Activated CD4-positive, alpha-beta memory T cell treated with anti-CD3 and anti-CD28 coated beads for 36 hours (primary cell): ENCODE measurements at places on chromosomes 2 and 18. TPM values are rescaled to one million over a fixed set of nuclear protein-coding genes. Genes with fewer than 3 reads are reported as not detected.

- DNase-seq = no peak
Observed at GRCh38 chr2:144248350-144249034, 271.4 kb downstream of the ZEB2 start.

DNA sequence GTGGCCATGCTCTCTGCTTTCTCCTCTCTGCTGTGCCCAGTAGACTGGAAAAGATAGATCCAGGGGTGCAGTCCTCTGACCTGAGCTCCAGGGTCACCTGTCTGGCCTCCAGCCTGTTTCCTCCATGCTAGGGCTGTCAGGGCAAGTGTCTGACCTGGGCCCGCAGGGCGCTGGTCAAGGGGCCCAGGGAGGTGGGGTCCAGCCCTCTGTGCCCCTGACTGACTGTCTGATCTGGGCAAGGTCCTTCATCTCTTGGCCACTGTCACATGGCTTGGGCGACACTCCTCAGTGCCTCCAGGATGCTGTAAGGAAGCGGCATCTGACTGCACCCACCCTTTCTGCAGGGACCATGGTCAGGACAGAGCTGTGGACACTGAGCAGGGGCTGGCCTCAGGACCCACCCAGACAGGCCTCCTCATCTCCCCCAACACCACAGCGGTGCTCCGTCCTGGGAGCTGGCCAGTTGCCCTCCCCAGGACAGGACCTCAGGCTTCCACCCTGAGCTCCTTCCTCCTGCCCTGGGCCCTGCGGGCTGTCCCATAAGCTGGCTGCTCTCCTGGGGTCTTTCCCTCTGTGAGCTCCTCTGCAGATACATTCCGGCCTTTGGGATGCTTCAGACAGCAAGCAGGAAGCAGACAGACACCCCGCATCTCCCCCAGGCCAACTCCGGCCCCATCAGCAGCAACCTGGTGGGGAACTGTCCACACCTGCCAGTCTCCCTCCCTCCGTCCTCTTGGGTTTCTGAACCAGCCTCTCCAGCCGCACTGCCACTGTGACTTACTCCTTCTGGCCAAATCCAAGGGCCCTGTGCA is 21.2 kb upstream of the ALPI start:
- DNase-seq = no peak

GRCh38 chr2:230874456-230874855 is 9.7 kb downstream of the ITM2C start:
- DNase-seq = no peak

DNA sequence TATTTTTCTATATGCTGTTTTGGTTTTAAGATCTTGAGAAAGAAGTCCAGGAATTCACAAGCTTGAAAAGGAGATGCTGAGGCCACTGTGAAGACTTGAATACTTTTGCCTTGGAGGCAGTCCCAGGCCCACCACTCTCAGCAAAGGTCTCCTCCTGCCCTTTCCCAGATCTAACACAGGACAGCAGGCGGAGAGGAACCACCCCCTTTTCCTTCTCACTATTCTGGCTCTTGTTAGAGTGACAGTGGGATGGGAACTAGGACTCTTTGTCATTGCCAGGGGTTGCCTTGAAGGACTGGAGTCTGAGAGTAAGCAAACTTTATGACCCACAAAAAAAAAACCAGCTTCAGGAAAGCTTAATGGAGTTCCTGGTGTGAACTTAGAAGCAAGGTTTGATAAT is 54.7 kb downstream of the E2F6 start:
- no peak for DNase-seq

DNA sequence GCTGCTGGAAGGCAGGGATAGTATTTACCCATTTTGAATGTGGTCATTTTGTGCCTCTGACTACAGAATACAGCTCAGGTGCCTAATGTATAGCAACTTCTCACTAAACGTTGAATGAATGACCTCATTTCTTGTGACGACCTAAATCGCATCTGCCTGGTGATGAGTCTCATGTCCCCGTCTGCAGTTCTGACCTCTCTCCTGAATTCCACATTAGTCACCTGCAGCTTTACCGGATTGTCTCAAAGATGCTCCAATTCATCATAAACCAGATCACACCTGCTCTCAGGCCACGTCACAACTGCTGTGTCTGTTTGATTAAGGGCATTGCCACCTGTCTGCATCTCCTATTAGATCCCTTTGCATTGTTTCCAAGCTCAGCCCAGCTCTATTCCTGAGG is 133.6 kb upstream of the MYT1L start:
- DNase-seq = no peak

GRCh38 chr2:113203901-113204519 is 30.2 kb downstream of the PSD4 start:
- DNase-seq = peak; percentile 85

DNA sequence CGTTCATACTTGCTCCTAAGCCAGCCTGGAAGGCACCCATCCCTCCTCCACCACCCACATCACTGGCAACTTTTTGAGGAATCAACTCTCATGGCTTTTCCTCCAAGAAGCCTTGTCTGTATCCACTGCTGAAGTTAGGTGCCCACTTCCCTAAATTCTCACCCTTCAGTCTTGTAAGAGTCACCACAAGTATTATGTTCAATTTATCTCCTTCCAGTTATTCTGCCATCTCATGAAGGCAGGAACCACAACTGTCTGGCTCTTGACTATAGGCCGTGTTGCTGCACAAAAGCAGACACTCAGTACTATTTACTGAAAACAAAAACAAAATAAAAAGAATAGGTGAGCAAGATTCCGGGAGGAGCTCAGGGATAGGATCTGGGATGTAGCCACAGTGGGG is 234.8 kb downstream of the CYRIA start:
- no peak for DNase-seq

DNA sequence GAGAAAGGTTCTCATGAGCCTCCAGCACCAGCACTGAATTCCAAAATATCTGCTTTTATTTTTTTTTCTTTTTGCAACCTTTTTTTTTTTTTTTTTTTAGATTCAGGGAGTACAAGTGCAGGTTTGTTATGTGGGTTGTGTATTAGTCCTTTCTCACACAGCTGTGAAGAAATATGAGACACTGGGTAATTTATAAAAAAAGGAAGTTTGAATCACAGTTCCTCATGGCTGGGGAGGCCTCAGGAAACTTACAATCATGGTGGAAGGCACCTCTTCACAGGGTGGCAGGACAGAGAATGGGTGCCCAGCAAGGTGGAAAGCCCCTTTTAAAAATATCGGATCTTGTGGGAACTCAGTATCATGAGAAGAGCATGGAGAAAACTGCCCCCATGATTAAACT is 7.9 kb upstream of the TMX3 start:
- DNase-seq = no peak

FAM228A gene
- total RNA-seq = 0.17 TPM

SERPINB3 gene
- total RNA-seq = not detected

GRCh38 chr18:79589601-79590091 is 90.0 kb upstream of the CTDP1 start:
- no peak for DNase-seq

SOWAHC gene
- 0.97 TPM for total RNA-seq

DNA sequence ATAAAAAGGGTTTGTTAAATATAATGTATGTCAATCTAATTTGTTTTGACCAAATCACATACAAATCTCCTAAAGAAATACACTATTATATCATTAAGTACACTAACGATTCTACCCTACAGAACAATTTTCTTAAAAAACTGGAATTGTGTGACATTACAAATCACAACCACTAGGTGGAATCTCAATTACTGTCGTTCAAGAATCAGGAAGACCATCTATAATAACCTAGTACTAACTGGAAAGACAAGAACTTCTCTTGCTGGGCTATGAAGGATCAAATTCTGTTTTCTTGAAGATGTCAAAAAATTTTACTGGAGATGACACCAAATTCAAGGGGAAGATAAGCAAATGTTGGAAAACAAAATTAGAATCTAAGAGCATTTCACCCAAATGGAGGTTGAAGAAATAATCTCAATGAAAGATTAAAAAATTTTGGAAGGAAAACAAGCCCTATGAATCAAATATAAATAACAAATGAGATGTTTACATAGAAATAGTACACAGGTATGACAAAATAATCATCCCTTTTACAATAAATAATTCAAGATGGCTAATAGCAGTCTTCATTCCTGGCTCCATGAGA is 110.9 kb downstream of the STK39 start:
- DNase-seq = no peak

- no peak for DNase-seq
Observed at GRCh38 chr18:5021558-5021957, 175.5 kb downstream of the AKAIN1 start.

GRCh38 chr18:3500016-3500415 is 50.0 kb downstream of the TGIF1 start:
- no peak for DNase-seq

TCF4 gene
- total RNA-seq = not detected

- DNase-seq = no peak
Observed at GRCh38 chr2:6053743-6054142, 361.6 kb downstream of the SOX11 start.

TMBIM1 gene
- total RNA-seq = 79.2 TPM

DNA sequence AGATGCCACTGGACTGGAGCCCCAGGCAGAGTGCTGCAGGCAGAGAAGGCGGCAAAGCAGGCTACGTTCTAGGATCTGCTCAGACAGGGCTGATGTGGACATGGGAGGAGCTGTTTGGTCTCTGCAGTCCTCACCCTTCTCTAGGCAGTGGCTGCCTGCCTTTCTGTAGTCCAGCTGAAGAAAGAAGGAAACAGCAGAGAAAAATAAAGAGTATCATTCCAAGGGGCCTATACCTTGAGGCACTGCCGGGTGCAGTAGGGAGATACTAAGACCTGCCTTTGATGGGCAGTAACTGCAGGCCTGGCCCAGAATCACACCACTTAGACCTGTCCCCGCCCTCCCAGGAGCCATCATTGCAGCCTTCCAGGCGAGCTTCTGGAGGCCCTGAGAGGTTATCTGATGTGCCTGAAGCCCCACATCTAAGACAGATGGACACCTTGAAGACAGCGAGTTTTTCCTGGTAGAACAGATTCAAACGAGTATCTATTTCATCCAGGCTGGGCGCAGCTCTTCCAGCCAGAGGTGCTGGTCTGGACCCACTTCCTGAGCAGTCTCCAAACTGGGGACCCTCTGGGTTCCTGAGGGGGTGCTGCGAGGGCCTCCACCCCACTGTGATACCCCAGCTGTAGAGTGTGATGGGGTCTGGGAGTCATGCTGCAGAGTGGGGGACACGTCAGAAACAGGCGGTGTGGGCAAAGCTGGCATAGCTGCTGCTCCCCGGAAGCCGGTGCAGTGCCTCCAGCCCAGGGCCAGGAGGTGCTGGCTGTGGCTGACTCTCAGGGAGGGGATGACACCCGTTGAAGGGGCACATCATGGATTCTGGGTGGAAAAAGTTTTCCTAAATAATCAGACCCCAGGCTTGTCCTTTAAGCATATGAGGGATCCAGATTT is 87.3 kb upstream of the OTOS start:
- DNase-seq = peak; percentile 4

DNA sequence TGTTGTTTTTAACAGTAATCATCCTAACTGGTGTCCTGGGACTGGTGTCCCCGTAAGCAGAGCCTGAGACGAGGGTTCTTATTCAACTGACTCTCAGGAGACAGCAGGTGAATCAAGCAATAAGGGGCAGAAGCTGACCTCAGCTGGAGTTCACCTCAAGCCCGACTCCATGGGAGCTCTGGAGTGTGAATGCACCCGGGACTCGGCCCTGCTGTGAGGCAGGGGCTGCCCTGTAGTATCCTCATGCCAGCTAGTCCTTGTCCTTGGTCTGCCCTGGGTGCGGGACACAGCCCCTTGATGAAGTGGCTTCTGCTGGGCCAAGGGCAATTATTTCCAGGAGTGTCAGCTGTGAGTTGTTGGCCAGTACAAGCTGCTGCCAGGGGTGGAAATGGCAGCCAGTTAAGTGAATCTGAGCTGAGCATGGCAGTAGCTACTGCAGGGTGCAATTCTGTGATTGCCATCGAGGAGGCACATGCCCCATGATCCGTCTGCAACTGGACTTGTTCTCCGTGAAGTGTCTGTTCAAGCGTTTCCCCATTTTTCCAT is 54.9 kb upstream of the OTOS start:
- no peak for DNase-seq

DNA sequence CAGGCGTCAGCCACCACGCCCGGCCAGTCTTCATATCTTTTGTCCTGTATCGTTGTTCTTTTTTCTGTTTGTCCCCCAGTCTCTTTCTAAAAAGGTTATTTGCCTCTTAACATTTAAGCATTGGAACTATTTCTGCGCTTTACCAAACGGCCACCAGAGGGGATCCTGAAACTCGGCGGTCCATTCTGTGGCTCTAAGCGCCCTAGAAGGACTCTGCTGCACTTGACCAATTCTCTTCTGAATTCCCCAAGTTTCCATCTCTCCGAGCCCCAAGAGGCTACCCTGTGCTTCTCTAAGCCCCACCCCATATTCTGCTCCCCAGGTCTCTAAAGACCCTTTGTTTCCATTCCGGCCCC is 33.1 kb upstream of the REG3G start:
- no peak for DNase-seq

GRCh38 chr2:36727550-36727949 is 31.0 kb downstream of the VIT start:
- DNase-seq = no peak

DNA sequence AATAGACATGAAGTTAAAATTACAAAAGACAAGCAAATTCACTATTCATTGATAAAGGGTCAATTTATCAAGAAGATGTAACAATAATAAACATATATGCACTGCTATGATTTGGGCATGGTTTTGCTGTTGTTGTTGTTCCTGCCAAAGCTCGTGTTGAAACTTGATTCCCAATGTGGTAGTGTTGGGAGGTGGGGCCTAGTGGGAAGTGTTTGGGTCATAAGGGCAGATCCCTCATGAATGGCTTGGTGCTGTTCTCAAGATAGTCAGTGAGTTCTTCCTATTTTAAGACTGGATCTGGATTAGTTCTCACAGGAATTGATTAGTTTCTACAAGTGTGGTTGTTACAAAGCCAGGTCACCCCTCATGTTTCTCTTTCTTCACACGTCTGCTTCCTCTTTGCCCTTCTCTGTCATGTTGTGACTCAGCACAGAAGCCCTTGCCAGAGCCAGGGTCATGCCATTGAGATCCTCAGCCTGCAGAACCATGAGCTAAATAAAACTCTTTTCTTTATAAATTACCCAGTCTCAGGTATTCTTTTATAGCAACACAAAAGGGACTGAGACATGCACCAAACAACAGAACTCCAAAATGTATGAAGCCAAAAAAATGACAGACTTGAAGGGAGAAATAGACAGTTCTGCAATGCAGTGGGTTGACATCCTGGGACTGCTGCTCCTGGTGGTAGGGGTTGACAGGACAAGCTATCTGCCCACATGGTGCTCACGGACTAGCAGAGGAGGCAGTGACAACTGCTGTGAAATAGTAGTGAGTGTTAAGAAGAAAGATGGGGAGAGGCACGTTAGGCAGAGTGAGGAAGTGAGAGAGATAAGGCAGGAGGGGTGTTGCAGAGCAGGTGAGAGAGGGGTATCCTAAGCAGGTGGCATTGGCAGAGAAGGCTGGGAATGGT is 18.6 kb upstream of the SKA1 start:
- DNase-seq = no peak

GRCh38 chr2:172082105-172082943 is 3.0 kb upstream of the DLX1 start:
- no peak for DNase-seq

GRCh38 chr18:12362473-12363174 is 14.4 kb downstream of the AFG3L2 start:
- no peak for DNase-seq

TMEM182 gene
- 5.8 TPM for total RNA-seq
